Right ventricle myocardium inferior (tissue), 1 donor: ENCODE measurements at places on chromosomes 6 and 20. TPM values are rescaled to one million over a fixed set of nuclear protein-coding genes. Genes with fewer than 3 reads are reported as not detected.

C6orf58 gene
- total RNA-seq, result not detected

C20orf141 gene
- not detected for total RNA-seq

- no peak for DNase-seq
Observed at GRCh38 chr6:75286955-75287354, 2.4 kb upstream of the TMEM30A start.

DNA sequence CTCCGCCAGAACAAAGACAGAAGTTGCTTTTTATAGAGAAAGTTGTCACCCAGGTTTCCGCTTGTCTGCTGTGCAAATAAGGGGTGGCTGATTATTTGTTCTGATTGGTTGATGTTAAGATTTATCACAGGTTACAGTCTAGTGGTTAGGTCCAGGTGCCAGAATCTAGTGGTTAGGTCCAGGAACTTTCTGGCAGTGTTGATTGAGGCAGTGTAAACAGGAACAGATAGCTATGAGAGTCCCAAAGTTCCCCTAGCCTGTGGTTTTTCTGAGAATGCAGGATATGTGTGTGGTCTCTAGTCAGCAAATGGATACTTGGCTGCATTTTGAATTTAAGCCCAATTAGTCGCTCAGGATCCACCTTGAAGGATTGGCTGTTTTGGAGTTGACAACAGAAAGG lies 148.0 kb downstream of the TMEM200A start:
- DNase-seq, result no peak

GRCh38 chr6:35475573-35475972 lies 7.4 kb downstream of the RPL10A start:
- DNase-seq, result no peak

NKAIN4 gene
- not detected for total RNA-seq

BTBD9 gene
- 16.8 TPM for total RNA-seq

DNA sequence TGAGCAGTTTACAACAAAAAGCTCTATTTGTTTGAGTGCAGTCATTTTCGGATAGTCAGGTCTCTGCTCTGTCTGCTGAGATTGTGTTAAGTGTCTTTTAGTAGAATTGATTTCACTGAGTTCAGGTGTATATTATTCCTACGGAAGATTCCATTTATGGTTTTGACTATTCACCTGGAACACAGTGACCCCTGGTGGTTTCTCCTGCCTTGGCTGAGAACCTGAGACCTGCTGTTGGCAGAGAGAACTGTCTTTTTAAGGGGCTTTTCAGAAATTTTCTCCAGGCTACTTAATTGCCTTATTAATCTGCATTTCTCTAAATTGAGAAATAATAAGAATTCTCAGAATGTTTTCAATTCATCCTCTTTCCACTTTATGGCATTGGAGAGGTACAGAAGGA lies 508.0 kb downstream of the TBC1D32 start:
- no peak for DNase-seq

GRCh38 chr6:87230801-87231200 lies 75.4 kb downstream of the ZNF292 start:
- DNase-seq, result no peak

DNA sequence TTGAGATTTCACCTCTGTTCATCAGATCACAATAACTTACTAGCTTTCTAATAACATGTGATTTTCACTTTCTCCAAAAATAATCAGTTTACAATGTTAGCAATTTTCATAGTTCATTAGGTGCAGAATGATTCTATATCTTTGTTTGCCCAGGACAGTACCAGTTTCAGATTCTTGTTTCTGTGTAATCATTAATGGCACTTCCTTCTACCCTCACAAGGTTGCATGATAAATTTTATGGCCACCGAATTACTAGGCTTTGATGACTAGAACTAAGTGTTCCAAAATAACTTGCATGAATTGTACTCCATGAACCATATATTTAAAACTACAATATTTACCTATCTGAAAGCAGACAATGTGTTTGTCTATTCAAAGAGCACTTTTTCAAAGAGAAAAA lies 442.3 kb downstream of the EPHA7 start:
- no peak for DNase-seq

OPRM1 gene
- not detected for total RNA-seq

- no peak for DNase-seq
Observed at GRCh38 chr6:116876107-116876506, 935 bp upstream of the RFX6 start.

RIMS1 gene
- 1.3 TPM for total RNA-seq

DNA sequence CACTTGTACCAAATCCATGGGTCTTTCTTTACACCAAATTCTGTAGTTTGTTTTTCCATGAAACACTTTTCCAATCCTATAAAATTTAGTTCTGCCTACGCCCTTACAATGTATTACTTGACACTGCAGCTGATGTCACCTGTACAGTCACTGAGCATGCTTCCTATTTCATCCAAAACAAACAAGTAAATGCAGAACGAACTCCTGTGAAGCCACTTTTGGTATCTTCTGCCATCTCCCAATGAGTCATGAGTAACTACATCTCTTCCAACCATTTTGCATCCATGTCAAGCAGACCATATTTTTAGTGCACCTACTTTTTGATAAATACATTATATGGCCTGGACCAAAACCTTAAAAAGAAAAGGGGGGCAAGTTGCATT lies 42.4 kb downstream of the HDDC2 start:
- no peak for DNase-seq

TRIM15 gene
- total RNA-seq, result not detected

PNPLA1 gene
- total RNA-seq, result not detected

GRCh38 chr20:5197270-5197827 lies 70.5 kb downstream of the CDS2 start:
- DNase-seq, result no peak

DNA sequence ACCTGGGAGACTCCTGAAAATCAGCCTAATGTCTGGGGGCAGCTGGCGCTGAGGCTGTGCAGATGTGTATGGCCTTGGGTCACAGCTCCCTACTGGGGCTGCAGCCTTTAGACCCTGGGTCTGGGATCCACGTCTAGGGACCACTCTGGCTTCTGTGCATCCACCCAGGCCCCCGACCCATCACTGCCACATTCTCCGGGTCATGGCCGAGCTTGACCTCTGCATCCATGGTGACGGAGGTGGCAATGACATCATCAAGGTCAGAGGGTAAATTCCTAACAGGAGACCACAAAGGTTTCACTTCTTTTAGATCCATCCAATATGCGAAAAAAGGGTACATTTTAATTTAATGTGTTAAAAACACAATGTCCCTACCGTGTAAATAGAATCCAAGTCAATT lies 14.5 kb upstream of the PCMTD2 start:
- peak; percentile 4 for DNase-seq
